ENCODE measurements at places on chromosomes 1 and 21.
A peak's percentile ranks its signal among the peaks of the same experiment; 100 is the strongest.

DNA sequence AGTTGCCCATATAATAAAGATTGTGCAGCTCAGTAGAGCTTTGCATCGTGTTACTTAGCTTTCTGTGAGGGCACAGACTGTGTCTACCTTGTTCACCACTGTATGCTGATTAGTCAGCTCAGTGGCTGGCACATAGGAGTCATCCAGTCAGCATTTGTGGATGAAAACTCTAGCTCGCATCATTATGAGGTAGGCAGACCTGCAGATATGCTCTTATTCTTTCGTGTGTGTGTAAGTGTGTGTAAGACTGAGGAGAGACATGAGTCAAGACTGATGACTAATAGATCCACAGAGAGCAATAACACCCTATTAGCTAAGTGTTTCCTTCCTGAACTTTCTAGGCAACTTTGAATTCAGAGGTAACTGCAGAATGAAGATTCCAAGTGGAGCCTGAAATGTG, 17.1 kb downstream of the TTF2 start:
- no peak for DNase-seq

DNA sequence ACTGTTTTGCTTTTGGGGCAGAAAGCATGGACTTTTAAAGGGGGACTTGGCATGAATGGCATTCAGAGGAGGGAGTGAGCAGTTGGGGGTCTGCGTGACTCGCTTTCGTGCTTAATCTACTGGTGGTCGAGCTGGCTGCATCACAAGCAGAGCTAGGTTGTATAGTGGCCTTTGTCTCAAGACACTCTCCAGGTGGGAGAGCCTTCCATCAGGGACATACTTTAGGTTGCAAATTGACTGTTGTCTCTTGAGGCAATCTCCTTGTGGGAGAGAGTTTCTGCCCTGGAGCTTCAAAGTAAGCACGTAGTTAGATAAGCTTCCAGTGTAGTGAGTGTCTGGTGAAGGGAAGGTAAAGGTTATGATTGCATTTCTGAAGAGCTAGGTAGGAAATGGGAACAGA, 93.9 kb downstream of the C1orf21 start:
- no peak for DNase-seq

- no peak for DNase-seq
Observed at GRCh38 chr1:151167116-151167515, 1.2 kb downstream of the SCNM1 start.

DNA sequence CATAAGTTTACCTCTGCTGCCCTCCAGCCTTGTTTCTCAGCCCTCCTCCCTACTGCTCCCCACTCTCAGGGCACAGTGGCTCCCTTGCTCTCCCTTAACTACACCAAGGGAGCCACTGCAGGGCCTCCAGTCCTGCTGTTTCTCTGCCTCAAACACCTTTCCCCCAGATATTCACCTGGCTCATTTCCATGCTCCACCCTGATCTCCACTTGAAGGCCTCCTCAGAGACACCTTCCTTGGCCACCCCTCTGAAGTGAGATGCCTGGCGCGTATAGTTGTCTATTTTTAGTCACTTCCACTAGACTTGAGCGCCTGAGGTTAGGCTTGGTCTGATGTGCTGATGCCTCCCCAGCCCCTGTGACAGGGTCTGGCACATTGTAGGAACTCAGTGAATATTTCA, 34.9 kb downstream of the SEC16B start:
- DNase-seq, result no peak

DNA sequence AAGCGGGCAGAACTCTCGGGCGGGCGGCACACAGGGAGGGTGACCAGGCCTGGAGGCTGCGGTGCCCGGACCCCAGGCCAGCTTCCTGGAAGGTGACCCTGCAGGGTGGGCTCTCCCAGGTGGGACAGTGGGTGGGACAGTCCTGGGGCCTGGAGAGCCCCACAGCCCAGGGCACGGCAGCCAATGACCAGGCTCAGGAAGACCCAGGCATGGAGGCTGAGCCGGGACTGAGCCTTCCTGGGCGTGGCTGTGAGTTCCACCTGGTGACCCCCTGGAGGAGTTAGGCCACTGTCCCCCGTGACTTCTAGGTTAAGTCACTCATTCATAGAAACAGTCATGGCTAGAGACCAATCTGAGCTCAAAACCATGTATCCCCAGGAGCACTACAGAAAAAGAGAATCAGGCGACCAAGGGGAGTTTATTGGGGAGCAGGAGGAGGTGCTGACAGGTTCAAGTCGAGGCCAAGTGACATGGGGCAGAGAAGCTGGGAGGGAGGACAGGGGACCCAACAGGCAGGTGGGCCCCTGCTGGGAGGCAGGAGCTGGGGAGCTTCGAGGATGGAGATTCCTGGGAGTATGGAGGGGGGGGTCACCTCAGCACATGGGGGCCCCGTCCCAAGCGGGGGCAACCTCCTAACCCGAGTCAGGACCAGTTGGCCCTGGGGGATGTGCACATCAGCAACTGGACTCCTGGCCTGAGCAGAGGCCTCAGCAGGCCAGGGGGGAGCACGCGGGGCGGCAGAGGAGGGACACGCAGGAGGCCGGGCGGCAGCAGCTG, 1.2 kb downstream of the KRTAP10-5 start:
- DNase-seq, result no peak

DNA sequence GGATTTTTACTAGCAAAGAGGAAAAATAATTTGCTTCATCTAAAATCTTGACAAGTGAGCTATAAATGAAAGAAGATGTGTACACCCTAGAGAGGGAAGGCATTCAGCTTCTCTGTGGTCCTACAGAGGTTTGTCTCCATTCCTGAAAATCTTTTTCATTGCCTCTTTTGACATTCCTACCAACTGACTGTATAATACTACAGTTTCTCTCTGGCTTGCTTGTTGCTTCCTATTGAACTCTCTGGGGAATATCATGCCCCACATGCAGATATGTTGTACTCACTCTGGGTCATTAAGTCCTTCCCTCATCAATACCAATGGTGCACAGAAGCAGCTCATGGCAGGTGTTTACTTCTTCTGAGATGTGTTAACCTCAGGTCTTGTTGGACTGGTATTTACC, 371.2 kb upstream of the PLXNA2 start:
- no peak for DNase-seq

GRCh38 chr1:114015075-114015474, 35.8 kb downstream of the OLFML3 start:
- no peak for DNase-seq

DNA sequence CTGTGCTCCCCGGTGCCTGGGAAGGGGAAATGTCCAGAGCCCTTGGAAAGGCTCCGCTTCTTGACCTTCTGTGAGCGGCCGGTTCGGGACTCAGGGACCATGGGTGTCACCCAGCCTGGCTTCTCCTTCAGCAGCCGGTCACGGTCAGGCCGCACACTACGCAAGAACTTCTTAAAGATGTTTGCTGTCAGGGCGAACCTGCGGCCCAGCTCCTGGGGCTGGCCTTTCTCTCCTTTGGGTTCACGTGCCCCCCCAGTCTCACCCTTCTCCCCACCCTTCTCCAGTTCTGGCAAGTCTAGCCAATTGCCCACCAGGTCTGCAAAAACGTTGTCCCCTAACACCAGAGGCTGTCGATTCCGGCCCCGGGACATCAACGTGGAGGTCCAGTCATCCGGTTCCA, 12.1 kb downstream of the INKA2 start:
- no peak for DNase-seq

- no peak for DNase-seq
Observed at GRCh38 chr1:119046429-119046784, 58.3 kb upstream of the TBX15 start.

- no peak for DNase-seq
Observed at GRCh38 chr1:202857136-202857610, 31.8 kb downstream of the RABIF start.

- DNase-seq, result peak; percentile 9
Observed at GRCh38 chr1:208641579-208642280, 397.5 kb upstream of the PLXNA2 start.

- no peak for DNase-seq
Observed at GRCh38 chr1:67537667-67538018, 107.4 kb upstream of the SERBP1 start.

DNA sequence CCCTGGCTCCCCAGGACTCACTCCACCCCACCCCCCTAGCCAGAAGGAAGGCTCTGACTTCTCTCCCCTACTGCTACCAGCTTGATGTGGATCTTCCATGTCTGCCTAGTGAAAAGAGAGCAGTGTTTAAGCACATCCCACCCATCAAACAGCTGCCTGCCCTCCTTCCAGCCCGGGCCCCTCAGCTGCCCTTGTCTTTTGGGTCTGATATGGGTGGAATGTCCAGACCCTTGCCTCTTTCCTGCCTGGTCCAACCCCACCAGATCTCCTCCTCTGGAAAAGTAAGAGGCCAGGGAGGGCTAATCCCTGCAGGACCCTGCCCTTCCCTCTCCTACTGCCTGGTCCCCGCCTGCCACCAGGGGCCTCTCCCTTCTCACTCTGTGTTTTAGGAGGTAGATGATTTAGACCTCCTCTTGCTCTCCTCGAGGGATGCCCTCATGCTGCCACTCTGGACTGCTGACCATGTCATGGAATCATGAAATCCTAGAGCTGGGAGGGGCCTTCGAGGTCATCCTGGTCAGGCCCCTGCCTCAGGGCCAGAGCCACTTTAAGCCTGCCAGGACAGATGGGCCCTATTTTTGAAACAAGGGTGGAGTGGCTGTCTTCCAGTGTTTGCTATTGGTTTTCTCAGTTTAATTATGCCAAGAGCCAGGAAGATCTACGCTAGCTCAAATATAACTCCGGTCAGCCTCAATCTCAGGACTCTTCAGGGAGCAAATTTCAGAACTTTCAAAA, 15.8 kb upstream of the HSPG2 start:
- no peak for DNase-seq

DNA sequence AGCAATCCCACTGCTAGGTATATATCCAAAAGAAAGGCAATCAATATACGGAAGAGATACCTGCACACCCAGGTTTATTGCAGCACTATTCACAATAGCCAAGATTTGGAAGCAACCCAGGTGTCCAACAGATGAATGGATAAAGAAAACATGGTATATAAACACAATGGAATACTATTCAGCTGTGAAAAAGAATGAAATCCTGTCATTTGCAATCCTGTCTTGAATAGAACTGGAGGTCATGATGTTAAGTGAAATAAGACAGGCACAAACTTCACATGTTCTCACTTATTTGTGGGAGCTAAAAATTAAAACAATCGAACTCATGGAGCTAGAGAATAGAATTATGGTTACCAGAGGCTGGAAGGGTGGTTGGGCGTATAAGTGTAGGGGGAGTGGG, 101.0 kb downstream of the OSBPL9 start:
- DNase-seq, result no peak

GRCh38 chr1:183711741-183712361, 58.7 kb upstream of the APOBEC4 start:
- no peak for DNase-seq

- DNase-seq, result no peak
Observed at GRCh38 chr1:183996396-183996795, 41.1 kb downstream of the COLGALT2 start.

GRCh38 chr21:16040601-16041000, 310.8 kb downstream of the USP25 start:
- DNase-seq, result no peak

- DNase-seq, result no peak
Observed at GRCh38 chr1:217921126-217921904, 290.2 kb downstream of the SPATA17 start.

GRCh38 chr1:203424861-203425662, 50.5 kb upstream of the PRELP start:
- no peak for DNase-seq

DNA sequence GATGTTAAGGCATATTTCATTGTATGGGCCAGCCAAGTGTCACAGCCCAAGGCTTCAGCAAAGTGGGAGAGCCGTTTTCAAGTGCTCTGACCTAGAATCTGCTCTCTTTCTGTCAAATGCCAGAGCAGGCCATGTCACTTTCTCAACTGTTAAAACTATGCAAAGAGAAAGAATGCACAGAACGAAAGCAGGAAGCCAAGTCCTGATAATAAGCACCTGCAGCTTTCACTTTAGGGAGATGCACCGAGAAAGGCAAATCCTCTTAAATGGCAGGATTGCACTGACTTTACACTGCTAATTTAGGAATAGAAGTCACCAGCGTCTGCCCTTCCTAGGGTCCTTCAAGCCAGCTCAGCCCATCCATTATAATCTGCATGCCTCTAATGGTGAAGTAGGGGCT, 49.2 kb upstream of the NTPCR start:
- DNase-seq, result no peak

DNA sequence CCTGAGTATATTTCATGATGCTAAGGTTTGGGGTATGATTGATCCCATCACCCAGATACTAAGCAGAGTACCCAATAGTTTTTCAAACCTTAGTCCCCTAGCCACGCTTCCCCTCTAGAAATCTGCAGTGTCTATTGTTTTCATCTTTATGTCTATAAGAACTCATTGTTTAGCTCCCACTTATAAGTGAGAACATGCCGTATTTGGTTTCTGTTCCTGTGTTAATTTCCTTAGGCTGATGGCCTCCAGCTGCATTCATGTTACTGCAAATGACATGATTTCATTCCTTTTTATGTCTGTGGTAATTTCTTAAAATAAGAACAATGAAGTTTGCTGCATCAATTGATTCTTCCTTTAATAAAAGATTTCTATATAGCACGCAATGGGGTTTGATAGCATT, 301.3 kb downstream of the PLPP3 start:
- DNase-seq, result no peak

DNA sequence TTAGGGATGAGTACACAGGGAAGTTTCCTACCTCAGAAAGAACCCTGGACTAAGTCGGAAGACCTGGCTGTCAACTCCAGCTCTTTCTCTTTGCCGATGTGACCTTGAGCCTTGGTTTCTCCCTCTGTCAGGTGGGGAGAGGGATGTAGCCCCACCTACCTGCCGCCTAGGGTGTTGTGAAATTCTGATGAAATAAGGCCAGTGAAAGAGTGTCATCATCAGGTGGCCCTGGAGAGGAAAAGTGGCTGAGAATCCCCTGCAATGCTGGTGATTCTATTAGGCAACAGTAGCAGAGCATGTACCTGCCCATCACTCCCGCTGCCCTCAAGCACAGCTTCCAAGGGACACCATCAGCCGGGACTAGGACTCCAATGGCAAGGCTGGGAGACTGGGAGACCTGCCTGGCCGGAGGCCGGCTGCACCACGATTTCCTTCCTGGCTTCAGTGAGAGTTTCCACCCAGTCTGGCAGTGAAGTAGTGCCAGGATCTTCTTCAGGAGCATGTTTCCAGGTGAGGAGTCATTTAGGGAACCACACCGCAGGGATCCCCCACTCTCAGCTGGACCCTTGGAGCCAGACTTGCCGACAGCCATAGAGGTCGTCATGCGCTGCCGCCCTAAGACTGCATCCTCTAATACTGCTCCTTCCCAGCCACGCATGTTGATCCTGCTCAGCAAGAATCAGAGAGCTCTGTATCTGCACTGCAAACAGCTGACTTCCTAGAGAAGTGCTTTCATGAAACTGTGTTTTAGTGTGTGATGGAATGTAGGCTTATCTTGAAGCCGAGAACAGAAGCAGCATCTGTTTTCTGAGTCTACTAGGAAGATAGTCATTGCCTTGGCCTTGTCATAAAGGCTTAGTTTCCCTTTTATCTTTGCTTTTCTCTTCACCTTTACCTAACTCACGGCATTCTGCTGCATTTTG, 88.0 kb upstream of the F3 start:
- no peak for DNase-seq

DNA sequence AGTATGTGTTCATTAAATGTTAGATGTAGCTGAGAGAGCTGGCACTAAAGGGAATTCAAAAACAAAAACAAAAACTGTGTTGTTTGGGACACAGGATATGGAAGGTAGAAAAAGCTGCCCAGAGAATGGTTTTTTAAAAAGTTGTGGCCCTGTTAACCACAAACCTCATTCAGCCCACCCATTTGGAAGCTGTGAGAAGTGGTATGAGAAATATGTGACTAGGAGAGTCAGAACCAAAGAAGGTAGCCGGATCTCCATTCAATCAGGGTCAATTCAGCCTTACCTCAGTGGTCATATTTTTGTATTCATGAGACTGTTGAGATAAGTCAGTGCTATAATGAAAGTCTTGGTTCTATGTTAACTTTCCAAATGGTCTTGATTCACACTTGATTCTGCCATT, 29.8 kb upstream of the CACYBP start:
- peak; percentile 35 for DNase-seq
